ENCODE measurements at places on chromosomes 16 and 17.
A peak's percentile ranks its signal among the peaks of the same experiment; 100 is the strongest.

DNA sequence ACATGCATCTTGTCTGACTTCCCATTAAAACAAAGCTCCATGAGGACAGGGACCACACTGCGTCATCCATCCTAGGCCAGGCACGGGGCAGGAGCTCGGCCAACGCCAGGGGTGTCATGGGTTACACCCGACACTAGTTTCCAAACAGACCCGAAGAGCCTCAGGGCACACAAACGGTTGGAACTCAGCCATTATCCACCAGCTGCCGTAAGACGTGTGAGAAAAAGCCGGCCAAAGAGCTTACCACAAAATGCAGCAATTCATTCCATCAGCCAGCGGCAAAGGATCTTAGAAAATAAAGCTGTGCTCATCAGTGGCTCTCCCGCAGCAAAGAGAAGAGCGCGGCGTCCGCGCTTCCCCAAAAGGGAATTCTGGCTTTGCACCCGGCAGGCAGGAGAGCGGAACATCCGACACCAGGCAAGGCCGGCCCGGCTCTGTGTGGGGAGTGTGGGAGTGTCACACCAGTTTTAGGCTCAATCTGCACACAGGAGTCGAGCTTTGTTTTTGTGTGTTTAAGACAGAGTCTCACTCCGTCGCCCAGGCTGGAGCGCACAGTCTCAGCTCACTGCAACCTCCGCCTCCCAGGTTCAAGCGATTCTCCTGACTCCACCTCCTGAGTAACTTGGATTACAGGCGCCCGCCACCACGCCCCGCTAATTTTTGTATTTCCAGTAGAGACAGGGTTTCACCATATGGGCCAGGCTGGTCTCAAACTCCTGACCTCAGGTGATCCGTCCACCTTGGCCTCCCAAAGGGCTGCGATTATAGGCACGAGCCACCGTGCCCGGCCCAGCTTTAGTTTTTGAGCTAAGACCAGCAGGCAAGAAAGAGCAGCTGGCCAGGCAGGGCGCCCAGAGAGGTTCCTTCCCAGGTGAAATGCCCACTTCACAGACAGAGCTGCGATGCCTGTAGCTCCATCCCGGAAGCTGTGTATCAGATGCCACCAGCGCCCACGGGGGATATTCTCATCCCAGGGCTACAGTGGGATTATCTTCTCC is 1.5 kb downstream of the SLC38A8 start:
- no peak for DNase-seq

DNA sequence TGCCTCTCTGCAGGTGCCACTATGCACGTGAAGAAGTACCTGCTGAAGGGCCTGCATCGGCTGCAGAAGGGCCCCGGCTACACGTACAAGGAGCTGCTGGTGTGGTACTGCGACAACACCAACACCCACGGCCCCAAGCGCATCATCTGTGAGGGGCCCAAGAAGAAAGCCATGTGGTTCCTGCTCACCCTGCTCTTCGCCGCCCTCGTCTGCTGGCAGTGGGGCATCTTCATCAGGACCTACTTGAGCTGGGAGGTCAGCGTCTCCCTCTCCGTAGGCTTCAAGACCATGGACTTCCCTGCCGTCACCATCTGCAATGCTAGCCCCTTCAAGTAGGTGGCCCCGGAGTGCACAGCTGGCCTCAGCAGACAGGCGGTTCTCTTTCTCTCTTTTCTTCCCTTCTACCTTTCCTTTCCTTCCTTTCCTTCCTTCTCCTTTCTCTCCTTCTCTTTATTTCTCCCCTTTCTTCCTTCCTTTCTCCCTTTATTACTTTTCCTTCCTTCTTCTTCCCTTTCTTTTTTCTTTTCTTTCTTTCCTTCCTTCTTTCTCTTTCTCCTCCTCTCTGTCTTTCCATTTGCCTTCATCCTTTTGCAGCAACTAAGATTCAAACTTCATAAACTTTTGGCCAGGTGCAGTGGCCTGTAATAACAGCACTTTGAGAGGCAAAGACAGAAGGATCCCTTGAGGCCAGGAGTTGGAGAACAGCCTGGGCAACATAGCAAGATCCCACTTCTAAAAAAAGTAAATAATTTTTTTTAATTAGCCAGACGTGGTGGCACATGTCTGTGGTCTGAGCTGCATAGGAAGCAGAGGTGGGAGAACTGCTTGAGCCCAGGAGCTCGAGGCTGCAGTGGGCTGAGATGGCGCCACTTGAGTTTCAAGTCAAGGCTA is 46.7 kb downstream of the SCNN1B start:
- DNase-seq = no peak

- DNase-seq = no peak
These were observed 12.2 kb downstream of the PPL start for GRCh38 chr16:4924593-4925292.

GRCh38 chr17:33115366-33115765 is 123.7 kb downstream of the SPACA3 start:
- DNase-seq = no peak

DNA sequence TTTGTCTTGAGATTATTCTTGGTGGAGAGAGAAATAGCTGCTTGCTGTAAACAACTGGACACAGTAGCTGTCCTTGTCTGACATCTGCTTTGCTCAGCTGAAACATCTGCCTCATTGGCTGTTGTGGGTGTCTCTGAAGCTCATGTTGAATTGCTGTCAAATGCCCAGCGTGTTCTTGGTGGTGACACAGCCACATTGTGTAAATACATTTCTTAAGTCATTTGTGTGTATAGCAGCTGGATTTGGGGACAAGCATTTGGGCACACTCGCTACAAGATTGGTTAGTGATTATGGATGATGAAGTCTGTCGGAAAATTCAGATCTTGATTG is 5.3 kb downstream of the FAM234A start:
- no peak for DNase-seq

DNA sequence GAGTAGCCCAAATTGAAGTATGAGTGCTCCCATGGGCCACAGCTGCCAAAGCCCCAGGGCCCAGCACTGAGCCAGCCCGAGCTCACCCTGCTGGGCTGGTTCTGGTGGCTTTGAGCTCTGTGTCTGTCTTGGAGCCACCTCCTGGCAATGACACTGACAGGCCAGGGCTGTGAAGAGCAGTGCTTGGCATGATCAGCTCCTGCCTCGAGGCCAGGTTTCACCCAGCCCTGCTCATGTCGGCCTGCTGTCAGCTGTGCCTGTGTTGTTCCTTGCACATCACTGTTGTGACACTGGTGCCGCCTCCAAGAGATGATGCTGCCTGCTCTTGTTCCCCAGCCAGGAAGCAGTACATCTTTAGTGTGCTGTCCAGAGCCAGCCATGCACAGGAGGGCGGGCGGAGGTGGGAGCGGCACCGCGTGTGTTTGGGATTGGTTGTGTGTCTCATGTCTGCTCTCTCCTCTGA is 26.0 kb downstream of the PLD6 start:
- DNase-seq = no peak

- no peak for DNase-seq
These were observed 3.5 kb downstream of the DEF8 start for GRCh38 chr16:89952049-89952448.

GRCh38 chr17:2705263-2705662 is 6.3 kb downstream of the CLUH start:
- no peak for DNase-seq

DNA sequence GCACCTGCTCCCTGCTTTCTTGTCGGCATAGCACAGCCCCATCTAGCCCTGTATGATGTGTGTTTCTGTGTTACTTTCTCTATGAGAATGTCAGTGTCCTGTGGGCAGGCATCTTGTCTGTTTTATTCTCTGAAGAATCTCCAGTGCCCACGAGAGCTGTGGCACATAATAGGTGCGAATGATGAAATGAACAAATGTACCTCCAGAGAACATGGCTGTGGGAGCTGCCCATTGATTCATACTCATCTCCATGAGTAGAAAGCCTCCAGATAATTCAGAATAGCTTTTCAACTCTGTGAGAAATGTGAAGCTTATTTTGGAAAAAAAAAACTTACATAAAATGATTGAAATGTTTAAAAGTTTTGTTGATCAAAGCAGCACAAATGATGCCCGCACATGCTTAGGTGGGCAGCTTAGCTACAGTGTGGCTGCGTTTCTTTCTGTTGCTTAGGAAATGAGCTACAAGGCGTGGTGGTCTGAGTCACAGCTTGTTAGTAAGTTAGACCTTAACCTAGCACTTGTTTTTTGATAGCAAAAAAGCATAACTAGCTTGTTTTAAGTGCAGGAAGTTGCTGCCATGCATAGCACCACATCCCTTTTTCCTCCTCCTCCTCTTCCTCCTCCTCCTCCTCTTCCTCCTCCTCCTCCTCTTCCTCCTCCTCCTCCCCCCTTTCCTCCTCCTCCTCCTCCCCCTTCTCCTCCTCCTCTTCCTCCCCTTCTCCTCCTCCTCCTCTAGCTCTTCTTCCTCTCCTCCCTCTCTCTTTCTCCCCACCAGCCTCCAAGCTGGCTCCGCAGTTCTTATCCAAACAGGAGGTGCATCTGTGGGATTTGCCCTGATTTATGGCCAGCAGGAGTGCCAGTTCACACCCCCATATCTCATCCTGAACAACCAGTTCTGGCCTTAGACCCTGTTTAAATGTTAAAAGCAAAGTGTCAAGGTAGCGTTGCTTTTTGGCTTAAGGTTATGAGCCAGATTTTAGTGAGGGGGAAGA is 221.5 kb downstream of the IRF8 start:
- DNase-seq = no peak

- no peak for DNase-seq
These were observed 47.6 kb upstream of the PVALEF start for GRCh38 chr17:81117672-81118198.

DNA sequence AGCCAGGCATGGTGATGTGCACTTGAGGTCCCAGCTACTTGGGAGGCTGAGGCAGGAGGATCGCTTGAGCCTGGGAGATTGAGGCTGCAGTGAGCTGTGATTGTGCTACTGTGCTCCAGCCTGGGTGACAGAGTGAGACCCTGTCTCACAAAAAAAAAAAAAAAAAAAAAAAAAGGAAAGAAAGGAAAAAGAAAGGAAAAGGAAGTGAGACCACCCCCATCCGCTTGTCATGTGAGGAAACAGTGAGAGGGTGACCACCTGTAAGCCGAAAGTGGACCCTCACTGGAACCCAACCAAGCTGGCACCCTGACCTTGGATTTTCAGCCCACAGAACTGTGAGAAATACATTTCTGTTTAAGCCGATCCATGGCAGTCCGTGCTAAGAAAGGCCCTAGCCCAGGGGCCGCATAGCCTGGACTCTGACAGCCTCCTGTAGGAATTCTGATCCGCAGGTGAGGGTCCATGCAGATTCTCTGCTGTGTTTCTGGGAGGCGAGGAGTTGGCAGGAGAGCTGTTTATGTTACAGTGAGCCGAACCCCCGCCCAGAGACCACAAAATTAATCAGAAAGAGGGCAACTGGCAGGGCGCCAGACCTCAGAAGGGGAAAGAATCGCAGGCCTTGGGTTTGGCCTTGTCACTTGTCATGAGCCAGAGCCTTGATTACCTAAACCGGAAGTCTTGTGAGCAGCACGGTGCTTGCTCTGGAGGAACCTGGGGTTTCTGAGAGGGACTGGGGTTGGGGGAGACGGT is 945 bp downstream of the SGSH start:
- peak; percentile 28 for DNase-seq

GRCh38 chr16:79212114-79212791 is 388.3 kb downstream of the MAF start:
- no peak for DNase-seq

DNA sequence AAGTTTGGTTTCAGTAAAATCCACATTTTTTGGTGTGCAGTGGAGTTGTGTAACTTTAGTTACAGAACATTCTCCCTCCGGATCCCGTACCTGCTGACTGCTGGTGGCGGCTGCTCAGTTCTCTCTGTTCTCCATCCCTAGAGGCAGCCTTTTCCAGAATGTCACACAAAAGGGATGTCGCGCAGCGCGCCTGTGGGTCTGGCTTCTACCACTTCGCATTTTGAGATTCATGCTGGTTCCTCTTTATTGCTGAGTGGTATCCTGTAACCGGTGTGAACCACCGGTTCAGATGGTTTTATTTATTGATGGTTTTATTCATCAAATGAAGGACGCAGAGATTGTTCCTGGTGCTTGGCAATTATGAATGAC is 981 bp upstream of the CEP131 start:
- no peak for DNase-seq

- DNase-seq = no peak
These were observed 44.1 kb upstream of the GRIN2A start for GRCh38 chr16:10226141-10226986.

DNA sequence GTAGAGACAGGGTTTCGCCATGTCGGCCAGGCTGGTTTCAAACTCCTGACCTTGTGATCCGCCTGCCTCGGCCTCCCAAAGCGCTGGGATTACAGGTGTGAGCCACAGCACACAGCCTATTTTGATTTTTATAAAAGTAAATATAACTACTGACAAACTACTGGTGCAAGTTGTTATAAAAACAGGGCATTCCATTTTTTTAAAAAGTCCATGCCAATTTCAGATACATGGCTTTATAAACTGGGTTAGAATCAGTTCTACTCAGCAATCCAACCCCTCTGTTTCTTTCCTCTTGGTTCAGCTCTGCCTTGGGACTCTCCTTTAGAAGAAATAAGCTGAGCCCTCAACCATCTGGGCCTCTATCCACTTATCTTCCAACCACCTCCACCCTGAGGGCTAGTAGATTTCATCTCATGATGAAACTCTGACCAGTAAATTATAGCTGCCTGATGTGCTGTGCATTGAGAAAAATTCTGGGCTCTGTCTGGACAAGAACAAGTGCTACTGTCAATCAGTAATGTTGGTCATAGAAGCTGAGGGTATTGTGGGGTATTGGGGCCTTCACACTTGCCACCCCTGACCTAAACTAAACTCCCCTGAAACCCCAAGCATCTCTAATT is 10.2 kb downstream of the RANBP10 start:
- no peak for DNase-seq

- DNase-seq = no peak
These were observed 43.4 kb downstream of the MYO1D start for GRCh38 chr17:32833526-32833925.

GRCh38 chr17:307741-308507 is 44.7 kb downstream of the RPH3AL start:
- no peak for DNase-seq

GRCh38 chr16:4960579-4960978 is 2.4 kb downstream of the SEC14L5 start:
- DNase-seq = no peak

DNA sequence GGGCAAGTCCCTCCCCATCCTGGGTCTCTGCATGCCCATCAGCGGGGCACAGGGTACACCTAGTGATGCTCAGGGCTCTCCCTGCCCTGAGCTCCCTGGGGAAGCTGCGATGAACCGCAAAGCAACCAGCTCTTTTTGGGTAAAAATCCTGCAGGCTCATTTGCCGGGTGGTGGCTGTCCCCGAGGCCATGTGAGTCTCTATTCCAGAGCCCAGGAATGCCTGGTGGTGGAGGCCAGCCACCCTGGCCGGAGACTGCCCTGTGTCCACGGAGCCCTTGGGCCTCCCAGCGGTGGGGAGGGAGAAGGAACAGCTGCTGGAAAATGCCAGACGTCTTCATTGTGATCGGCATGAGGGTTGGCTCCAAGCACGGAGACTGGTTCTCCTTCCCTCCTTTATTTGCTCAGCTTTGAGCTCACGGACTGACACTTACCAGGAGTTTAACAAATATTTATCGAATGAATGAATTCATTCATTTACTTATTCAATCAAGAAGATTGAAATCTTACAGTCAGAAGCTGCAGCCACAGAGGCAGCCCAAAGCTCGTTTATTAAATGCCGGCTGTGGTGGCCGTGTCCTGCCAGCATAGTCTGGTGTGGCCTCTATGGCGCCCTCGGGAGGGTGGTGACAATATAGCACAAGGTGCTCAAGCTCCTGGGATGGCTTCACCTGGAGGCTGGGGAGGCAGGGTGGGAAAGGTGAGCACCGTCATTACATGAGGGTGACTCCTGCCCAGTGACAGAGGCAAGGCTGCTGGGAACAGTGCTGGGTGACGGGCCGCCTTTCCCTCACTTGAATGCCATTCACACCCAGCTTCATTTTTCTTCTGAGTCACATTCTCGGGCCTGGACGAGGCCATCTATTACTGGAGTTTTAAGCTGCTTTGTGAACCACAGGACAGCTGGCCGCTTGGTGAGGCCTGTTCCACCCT is 31.1 kb upstream of the JPH3 start:
- DNase-seq = peak; percentile 28

Measured in thoracic aorta (tissue), 2 donors.